ENCODE measurements at places on chromosomes 1 and 21.
A peak's percentile ranks its signal among the peaks of the same experiment; 100 is the strongest.

GRCh38 chr1:190068304-190068703 lies 409.4 kb downstream of the BRINP3 start:
- DNase-seq: no peak

DNA sequence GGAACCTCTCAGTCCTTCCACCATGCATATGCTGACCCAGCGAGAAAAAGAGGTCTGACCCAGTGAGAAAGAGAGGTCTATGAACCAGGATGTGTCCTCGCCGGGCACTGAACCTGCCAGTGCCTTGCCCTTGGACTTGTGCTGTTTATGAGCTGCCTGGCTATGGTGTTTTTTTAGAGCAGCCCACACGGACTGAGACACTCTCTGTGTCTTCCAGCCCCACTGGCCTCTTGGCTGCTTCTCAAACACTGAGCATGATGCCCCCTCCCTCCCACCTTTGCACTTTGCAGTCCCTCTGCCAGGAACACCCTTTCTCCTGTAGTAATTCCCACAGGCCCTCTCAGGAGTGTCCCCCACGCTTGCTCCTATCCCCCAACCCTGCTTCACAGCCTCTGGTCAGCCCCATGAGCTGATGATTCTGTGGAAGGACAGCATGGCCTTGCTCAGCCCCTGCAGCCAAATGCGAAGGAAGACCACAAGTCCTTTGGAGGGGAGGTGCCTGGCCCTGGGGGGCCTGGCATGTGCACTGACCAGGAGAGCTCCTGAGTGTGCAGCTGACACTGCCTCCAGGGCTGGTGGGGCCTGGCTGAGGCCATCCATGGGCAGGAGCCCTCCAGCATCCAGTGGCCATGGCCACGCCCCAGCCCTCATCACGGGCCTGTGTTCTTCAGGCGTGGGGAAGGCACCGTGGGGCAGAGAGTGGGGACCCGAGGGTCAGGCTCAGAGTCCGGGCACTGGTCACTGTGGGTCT lies 23.8 kb downstream of the WNT3A start:
- peak; percentile 2 for DNase-seq

GRCh38 chr1:65509912-65510680 lies 89.6 kb downstream of the LEPR start:
- no peak for DNase-seq

GRCh38 chr1:15103906-15104305 lies 49.6 kb upstream of the TMEM51 start:
- no peak for DNase-seq
